CD14-positive monocyte (primary cell): ENCODE measurements at places on chromosomes 2 and 18.

DNA sequence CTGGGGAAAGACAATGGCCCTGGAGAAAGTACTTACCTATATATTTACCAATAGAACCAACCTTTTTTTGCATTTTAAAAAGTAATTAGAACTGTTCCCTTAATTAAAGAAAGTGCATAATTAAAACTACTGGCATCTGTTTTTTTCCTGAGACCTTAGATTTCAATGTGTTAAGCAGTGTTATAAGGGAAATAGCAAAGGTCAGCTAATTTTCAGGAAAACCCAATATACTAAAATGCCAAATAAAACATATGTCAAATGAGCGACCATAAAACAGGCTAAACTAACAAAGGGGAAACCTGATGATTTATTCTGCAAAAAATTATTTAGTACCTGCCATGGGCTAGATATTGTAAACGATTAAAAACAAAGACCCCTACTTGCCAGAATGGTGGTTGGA is 223.9 kb upstream of the SESTD1 start:
- H3K27ac ChIP-seq: no peak overlapping the region
- no peak overlapping the region for H3K4me3 ChIP-seq
- H3K27me3 ChIP-seq: no peaks in the 10 kb centered on the region
- H3K36me3 ChIP-seq: no peaks in the 10 kb centered on the region
- no peak for DNase-seq

DNA sequence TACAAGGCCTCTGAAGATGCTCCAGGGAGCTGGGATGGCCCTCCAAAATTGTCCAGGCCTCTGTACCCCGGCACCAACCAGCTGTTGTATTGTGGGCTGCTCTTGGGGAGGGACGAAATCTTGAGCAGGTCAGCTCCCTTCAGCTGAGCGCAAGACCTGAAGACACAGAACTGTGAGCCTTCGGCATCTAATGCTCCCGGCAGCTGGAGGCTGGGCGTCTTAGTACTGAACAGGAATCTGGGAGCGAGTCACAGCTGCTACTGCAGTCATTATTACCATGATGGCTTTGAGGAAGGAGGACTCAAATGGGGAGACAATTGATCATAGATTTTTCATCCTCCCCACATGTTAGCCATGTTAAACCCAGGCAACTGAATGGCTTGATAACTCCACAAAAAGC is 83.0 kb upstream of the LTBP1 start:
- H3K36me3 ChIP-seq: no peaks in the 10 kb centered on the region
- H3K4me3 ChIP-seq: no peak overlapping the region
- no peaks in the 10 kb centered on the region for H3K4me1 ChIP-seq

- H3K27me3 ChIP-seq: no peaks in the 10 kb centered on the region
- DNase-seq: no peak
- H3K36me3 ChIP-seq: no peaks in the 10 kb centered on the region
Observed at GRCh38 chr18:24894880-24895279, 434.4 kb downstream of the HRH4 start.

GRCh38 chr2:156896294-156896693 is 361.2 kb upstream of the GALNT5 start:
- no peak overlapping the region for H3K27ac ChIP-seq
- no peak for DNase-seq
- H3K27me3 ChIP-seq: peaks cover 25% of the 10 kb centered on the region
- H3K4me3 ChIP-seq: no peak overlapping the region

GRCh38 chr2:197327472-197328098 is 17.0 kb upstream of the ANKRD44 start:
- no peak overlapping the region for H3K27ac ChIP-seq
- DNase-seq: no peak
- no peaks in the 10 kb centered on the region for H3K27me3 ChIP-seq
- no peak overlapping the region for H3K4me3 ChIP-seq
- H3K4me1 ChIP-seq: peaks cover 7% of the 10 kb centered on the region
- no peaks in the 10 kb centered on the region for H3K36me3 ChIP-seq

DNA sequence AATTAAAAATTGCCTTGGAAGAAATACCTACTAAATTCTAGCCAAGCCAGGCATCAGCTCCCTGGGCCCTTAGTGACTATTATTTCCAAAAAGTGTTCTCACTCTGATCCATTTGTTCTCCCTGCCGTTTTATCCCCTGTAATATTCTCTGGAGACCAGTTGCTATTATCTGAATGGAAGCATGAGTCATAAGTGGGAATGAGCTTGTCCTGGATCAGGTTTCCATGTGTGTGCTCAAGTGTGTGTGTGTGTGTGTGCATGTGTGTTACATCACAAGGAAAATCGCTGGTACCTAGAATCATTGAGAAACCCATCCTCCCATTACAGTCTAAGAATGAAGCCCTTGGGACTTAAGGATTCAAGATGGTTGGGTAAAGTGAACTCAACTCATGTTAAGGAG is 130.3 kb upstream of the CXCR4 start:
- peaks cover 16% of the 10 kb centered on the region for H3K4me1 ChIP-seq
- H3K27ac ChIP-seq: no peak overlapping the region
- DNase-seq: no peak
- H3K36me3 ChIP-seq: no peaks in the 10 kb centered on the region
- H3K4me3 ChIP-seq: no peak overlapping the region
- no peaks in the 10 kb centered on the region for H3K27me3 ChIP-seq

DNA sequence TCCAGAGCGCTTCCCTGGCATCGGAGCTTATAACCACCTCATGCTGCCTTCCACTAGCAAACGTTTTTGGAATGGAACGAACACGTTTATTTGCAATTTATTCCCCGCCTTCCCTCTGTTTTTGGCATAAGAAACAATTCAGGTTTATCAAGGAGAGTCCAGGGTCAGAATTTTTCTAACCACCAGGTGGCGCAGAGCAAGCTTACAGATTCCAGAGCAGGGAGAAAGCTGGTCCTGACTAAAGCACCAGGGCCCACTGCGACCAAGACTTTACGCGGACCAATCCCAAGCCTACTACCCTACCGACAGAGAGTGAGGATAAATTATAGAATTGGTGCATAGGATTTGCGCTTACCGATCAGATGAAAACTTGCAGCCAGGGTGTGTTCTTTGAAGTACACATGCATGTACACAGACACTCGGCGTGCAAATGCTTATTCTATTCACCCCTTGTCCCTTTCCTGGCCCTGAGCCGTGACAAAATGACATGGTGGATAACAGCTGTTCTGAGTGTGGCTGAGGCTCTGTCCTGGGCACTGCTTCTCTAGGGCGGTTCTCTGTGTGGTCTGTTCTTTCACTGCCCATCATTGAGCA is 34.7 kb downstream of the NAPG start:
- H3K27ac ChIP-seq: peak overlapping the region; percentile 61
- H3K36me3 ChIP-seq: peaks cover 31% of the 10 kb centered on the region
- H3K4me1 ChIP-seq: peaks cover 8% of the 10 kb centered on the region
- no peaks in the 10 kb centered on the region for H3K27me3 ChIP-seq

- peaks cover 5% of the 10 kb centered on the region for H3K4me1 ChIP-seq
- H3K36me3 ChIP-seq: no peaks in the 10 kb centered on the region
- H3K4me3 ChIP-seq: no peak overlapping the region
- no peak overlapping the region for H3K27ac ChIP-seq
- DNase-seq: peak; percentile 11
Observed at GRCh38 chr2:187453078-187453641, 5.1 kb upstream of the CALCRL start.
